ENCODE measurements at places on chromosomes 16 and 17.

DNA sequence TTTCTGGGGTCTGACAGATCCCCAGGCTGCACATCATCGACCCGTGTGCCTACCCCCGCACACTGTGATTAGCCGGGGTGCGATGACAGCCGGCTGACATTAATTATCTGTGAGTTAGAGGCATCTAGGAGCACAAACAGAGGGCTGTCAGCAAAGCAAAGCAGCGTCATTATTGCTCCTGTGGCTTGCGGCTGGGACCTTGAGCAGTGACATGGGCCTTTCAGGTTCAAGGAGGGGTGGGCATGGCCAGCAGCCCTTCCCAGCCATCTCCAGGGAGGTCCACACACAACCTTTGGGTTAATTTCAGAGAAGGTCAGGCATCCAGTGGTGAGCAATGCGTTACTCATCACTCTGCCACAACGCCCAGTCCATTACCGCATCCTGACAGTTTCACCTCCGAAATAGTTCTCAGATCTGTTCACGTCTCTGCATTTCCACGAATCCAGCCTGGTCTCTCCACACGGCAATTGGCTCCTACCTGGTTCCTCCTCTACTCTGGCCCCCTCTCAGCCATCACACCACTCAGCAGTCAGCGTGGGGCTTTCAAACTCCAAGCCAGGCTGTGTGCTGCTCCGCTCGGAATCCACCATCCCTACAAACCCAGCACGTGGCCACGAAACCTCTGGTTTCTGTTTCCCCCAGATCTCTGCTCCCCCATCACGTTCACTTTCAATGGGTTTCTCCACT is 249.7 kb upstream of the C16orf82 start:
- DNase-seq: peak; percentile 38

GRCh38 chr16:27228621-27229501 is 25.5 kb downstream of the KDM8 start:
- no peak for DNase-seq

DNA sequence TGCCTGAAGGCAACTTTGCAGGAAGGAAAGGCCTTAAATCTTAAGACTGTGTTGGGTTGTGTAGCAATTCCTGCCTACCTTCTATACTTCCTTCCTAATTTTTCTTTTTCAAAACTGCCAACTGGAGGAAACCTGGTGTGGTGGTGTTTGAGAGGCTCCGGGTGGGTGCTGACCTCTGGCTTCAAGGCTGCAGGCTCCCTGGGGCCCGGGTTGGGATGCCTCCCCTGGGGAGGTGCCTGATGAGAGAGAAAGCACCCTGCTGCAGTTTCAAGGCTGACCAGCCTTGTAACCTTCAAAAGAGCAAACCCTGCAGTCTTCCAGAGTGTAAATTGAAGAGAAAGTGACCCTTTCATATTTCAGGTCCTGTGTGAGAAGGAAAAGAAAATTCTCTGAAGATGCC is 55.9 kb downstream of the MSI2 start:
- no peak for DNase-seq

DNA sequence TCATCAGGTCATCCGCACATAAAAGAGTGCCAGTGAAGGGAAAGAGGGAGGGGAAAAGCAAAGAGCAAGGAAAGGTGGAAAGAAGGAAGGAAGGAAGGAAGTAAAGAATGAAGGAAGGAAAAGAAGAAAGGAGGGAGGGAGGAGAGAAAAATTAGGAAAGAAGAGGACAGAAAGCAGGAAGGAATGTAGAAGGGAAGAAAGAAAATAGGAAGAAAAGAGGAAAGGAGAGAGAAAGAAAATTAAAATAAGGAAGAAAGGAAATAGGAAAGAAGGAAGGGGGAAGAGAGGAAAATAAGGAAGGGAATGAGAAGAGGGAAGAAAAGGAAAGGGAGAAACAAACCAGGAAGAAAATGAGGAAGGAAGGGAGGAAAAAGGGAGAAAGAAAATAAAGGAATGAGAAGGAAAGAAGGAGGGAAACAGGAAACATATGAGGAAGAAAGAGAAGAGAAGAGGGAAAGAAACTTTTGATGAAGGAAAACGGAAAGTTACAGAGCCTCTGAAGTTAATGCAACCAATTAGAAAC is 212.6 kb downstream of the XYLT1 start:
- DNase-seq: no peak

GRCh38 chr16:15046692-15047376 is 9.0 kb downstream of the NTAN1 start:
- DNase-seq: no peak

DNA sequence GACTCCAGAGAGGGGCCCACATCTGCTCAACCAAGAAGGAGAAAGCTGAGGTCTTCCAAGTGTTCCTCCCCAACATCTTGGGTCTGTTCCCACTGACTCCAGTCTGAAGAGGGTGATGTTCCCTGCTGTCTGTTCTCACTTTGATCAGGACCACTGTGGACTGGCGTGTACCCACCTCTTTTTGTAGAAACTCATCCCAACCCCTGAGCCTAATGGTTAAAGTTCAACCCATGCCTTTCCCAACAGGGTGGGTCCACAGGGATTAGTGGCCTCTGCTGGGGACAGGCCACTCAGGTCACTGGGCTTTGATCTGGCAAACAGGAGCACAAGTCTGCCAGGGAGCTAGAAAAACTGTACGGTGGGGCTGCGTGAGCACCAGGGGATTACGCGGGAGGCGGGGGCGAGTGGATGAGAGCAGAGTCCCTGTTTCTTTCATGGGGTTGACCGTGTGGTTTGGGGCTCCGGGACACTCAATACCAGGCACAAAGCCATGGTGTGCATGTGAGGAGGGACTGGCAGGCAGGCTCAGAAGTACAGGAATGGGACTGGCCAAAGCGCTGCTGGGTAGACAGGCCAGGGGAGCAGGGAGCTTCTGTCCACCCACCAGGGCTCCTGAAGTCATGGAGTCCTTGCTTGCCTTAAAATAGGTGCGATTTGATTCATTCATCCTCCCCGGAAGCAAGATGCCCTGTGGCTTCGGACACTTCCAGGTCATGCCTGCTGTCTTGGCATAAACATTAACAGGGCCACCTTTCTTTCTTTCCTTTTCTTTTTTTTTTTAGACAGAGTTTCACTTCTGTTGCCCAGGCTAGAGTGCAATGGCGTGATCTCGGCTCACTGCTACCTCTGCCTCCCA is at the start of gene CA5A:
Gene CA5A (minus strand): TSS at position 155 of the 856 bp plus-strand sequence. CDS start 79 bp downstream, at position 76.
- DNase-seq: no peak

- peak; percentile 62 for DNase-seq
These were observed 59.1 kb upstream of the IRX6 start for GRCh38 chr16:55264949-55265348.

GRCh38 chr16:86747761-86748160 is 169.4 kb downstream of the FOXL1 start:
- DNase-seq: no peak
